Stimulated activated CD4-positive, alpha-beta T cell treated with anti-CD3 and anti-CD28 coated beads, Interleukin-1b, Interleukin-23, amount 100 ng/mL, for 1 hour (primary cell): ENCODE measurements at places on chromosomes 3 and 15.

DNA sequence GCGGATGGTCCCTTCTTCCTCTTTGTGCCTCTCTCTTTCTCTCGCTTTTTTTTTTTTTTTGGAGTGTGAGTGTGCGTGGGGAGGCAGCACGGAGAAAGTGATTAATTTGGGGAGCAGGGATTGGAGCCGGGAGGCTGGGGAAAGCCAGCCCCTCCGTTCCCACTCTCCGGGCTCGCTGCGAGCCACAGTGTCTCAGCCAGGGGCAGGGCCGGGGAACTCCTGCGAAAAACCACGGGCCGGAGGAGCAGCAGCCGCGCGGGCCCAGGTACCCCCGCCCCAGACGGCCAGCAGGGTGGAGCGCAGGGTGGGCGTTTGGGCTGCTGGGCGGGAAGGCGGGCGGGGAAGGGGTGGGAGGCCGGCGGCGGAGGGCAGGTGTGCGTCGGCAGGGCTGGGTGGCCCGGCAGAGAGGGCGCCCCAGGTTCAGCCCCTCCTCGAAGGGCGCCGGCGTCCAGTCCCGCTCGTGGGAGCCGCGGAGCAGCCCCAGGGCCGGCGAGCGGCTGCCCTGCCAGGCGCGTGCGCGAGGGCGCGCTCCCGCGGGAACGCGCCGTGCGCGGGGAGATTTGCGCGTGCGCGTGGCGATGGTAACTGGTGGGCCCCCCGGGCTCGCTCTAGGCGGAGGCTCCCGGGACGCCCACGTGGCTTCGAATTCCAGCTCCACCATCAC, 1.4 kb downstream of the CHL1 start:
- no peak for DNase-seq

DNA sequence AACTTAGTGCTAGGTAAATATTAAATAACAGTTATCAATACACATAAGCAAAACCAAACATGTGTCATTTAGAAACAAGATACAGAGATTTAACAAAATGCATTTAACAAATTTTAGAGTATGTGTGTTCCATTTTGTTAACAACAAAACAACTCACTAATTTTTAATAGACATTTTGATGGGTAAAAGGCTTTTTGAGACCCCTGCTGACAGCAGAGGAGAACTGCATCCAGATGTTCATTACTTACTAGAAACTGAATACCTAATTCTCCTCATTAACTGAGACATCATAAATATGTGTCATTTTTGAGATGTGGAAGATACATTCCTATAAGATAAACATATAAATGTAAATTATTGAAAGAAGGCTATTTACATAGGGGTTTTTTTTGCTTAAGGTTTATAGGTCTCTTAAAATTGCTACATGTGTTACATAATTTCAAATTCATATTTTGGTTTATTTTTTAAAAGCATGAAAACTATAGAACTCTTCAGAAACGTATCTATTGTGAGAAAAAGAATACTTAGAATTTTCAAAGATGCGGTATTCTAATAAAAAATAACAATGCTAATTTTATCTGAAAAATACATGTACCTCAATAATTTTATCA, 1009.8 kb downstream of the TUSC7 start:
- no peak for DNase-seq

DNA sequence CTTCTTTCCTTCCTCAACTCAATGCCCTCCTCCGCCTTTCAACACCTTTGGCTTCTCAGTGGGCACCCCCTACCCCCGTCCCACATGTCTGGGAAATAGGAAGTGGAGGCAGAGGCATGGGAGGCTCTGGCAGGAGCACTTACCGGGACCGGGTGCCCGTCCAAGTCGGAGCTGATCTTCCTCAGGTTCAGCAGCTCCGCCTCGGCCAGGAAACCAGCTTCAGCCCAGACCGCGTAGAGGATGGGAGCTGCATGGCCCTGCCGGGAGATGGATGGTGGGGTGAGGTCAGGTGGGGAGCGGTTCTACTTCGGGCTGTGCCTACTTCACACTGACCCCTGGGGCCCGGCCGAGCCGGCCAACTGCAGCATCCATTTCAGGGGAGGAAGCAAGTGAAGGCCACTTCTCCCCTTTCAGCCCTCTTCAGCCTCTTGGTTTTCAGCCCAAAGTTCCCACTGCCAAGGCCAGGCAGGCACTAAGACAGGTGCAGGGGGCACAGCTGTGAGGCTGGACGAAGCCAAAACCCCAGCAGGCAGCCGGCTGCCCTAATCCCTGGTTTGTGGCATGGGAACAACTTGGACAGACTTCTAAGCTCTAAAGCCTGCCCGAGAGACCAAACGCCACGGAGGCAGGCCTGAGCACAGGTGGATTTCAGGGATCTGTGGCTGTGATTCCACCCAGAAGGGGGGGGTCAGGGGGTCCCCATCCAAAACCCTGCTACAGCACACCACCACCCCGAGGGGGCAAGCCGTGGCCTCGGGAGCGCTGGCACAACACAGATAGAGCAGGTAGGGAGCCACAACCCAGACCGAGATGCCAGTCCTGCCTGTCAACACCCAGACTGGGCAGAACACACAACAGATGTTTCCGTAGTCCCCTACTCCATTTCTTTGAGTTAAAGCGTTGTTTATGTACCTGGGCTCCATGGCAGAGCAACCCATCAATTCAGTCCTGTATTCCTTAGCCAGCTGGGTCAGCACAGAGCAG, 14.5 kb downstream of the TKT start:
- no peak for DNase-seq

- DNase-seq = no peak
Observed at GRCh38 chr3:170564664-170565063, 21.2 kb downstream of the SLC7A14 start.

GRCh38 chr3:44974416-44974815, 1.6 kb downstream of the ZDHHC3 start:
- no peak for DNase-seq

DNA sequence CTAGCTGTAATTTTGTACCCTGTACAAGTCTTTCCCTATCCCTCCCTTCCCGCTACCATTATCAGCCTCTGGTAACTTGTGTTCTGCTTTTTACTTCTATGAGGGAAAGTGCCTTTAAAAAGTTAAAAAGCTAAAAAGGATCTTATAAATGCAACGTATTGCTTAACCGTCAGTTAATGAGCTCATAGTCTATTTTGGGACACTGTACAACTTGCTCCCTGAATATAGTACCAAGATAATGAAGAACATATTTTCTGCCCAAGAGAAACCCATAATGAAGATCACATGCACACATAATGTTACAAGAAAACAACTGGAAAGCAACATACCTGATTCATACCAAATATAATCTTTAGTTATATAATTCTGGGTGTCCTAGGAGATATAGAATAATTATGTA, 22.6 kb downstream of the ZIC1 start:
- no peak for DNase-seq

- DNase-seq = no peak
Observed at GRCh38 chr3:69731080-69731479, 8.2 kb upstream of the MITF start.

DNA sequence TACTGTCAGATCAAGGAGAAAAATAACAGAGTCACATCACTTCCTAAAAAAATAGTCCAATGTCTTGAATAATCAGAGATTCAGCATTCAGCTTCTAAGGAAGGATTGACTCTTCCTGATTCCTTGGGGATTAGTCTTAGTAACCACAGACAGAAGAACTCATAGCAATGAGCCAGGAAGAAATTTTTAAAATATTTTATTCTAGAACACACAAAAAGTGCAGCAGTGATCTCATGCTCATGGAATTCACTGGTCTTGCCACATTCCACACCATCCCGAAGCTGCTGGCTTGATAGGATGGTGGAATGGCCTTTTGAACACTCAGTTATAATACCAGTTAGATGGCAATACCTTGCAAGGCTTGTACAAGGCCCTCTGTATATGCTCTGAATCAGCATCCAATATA, 43.0 kb upstream of the ABI3BP start:
- no peak for DNase-seq

GRCh38 chr15:101657968-101658784, 6.0 kb upstream of the TM2D3 start:
- no peak for DNase-seq

DNA sequence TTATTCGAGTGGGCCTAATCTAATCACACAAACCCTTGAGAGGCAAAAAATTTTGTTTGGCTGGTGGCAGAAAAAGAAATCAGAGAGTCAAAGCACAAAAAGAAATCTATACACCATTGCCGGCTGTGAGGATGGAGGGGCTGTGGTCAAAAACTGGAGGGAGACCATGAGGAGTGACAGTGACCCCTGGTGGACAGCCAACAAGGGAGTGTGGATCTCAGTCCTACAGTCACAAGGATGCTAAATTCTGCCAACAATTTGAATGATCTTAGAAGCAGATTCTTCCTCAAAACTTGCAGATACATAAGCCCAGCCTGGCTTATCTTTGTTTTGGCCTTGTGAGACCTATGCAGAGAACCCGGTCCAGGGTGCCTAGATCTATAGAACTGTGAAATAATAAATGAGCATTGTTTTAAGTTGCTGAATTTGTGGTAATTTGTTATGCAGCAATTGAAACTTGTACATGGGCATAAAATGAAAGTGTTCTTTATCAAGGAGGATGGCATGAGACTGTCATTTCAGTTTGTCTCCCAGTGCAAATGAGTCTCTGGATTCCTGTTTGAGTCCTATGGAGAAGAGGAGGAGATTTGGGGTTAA, 103.0 kb upstream of the ARHGEF26 start:
- no peak for DNase-seq

DNA sequence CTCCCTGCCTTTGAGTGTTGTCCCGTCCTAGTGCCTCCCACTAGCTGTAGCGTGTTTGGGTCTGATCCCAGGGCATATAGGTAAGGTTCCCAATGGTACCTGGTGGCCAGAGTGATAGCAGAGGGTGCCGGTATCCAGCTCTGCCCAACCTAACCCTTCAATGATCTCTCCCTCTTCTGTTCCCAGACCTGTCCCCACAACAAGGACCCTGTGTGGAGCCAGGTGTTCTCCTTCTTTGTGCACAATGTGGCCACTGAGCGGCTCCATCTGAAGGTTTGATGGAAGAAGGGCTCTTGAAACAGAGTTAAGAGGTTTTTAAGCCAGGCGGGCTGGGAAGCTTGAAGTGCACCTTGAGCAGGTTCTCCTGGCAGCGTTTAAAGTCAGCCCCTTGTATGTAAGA, 35.5 kb downstream of the ESYT3 start:
- no peak for DNase-seq

- no peak for DNase-seq
Observed at GRCh38 chr3:185488465-185488864, 10.4 kb downstream of the TMEM41A start.

GRCh38 chr15:78049691-78050440, 27.6 kb downstream of the TBC1D2B start:
- no peak for DNase-seq

- no peak for DNase-seq
Observed at GRCh38 chr3:158801201-158801600, 653 bp upstream of the MFSD1 start.

DNA sequence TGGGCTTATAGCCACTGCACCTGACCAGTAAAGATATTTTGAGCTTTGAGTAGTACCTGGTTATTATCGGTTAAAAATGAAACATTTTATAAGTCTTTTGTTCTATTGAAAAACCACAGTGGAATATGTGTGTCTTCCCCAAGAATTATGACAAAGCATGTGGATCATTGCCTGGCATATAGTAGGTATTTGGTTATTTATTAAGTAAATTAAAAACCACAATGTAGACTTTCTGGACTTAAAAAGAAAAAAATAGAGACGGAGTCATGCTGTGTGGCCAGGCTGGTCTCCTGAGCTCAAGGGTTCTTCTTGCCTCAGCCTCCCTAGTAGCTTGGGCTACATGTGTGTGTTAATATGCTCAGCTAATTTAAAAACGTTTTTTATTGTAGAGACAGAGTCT, 43.5 kb downstream of the UBE2E2 start:
- no peak for DNase-seq
